Stimulated activated CD8-positive, alpha-beta memory T cell treated with anti-CD3 and anti-CD28 coated beads, Interleukin-4, amount 100 ng/mL, for 4 hours (primary cell): ENCODE measurements at places on chromosomes 5 and 9.

DNA sequence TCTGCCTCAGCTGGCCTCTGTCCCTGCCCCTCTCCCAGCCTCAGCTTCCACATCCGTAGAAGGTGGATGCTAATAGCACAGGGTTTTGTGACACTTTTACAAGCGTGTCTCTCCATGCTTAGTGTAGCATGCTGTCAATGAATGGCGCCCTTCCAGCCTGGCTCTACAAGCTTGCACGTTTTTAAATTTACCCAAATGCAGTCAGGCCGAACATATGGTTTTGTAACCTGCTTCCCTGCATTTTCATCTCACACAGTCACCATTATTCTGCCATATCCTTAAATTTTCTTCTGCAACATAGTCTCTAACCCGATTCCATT lies 28.8 kb downstream of the FAM163B start:
- DNase-seq: no peak

- DNase-seq: no peak
Observed at GRCh38 chr5:142984011-142984410, 213.8 kb downstream of the ARHGAP26 start.

DNA sequence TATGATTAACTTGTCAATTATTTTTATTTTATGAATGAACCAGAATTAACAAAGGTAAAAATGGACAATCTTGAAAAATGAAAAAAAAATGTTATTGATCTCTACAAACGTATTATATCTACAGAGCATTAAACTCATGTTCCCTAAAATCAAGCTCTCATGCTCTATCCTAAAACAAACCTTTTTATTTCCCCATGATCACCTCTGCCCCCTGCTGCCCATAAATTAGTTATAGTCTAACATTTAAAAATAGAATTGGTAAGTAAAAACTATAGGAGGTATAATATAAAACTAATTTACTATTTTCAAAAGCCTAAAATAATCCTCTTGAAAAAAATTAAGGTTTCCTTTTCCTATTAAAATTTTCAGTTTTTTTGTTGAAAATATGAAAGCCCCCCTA lies 168.0 kb upstream of the POU5F2 start:
- DNase-seq: no peak

DNA sequence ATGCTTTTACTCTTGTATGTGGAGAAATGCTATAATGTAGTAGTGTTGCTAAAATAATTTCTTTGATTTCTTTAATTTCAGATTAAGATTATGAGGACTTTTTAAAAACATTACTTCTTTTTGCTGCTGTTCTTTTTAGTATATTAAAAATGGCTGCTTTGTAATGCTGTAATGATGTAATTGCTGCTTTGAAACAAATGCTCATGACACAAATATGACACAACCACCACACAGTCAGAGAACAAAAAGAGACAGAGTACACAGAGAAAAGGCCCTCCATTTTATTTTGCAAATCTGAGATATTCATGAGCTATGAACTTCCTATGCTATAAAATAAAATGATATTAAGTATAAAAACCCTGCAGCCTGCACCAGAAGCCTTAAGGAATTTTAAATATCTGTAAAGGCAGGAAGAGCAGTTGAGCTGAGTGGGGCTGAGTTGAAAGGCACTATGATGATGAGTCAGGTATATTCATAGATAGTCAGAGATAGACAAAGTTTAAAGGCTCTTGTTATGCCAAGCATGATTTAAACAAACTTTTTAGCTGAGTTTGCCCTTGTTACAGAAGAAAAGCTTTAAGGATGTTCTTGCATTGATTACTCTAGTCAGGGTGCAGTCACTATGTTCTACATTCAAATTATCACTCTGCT lies 5.1 kb upstream of the POU5F2 start:
- DNase-seq: no peak

GRCh38 chr5:123279136-123279535 lies 144.1 kb downstream of the CEP120 start:
- DNase-seq: no peak

- no peak for DNase-seq
Observed at GRCh38 chr9:102038006-102038405, 299.6 kb upstream of the GRIN3A start.

DNA sequence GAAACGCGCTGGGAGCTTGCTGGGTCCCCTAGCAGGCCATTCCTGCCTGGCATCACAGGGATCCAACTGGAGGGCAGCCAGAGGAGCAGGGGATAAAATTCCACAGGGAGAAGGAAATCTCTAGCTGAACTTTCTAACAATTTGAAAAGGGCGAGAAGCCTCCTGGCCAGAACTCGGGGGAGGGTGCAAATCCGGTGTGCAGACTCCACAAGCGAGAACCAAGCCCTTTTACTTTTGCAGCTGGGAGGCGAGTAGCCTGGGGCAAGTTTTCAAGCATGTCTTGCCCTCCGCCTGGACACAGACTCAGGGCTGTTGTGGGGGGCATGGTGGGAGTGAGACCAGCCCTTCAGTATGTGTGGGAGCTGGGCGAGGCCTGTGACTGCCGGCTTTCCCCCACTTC lies 14.3 kb upstream of the POU5F2 start:
- no peak for DNase-seq

- DNase-seq: no peak
Observed at GRCh38 chr5:106454651-106455415, 1215.9 kb downstream of the EFNA5 start.

- DNase-seq: no peak
Observed at GRCh38 chr9:26034786-26035185, 356.5 kb upstream of the TUSC1 start.

DNA sequence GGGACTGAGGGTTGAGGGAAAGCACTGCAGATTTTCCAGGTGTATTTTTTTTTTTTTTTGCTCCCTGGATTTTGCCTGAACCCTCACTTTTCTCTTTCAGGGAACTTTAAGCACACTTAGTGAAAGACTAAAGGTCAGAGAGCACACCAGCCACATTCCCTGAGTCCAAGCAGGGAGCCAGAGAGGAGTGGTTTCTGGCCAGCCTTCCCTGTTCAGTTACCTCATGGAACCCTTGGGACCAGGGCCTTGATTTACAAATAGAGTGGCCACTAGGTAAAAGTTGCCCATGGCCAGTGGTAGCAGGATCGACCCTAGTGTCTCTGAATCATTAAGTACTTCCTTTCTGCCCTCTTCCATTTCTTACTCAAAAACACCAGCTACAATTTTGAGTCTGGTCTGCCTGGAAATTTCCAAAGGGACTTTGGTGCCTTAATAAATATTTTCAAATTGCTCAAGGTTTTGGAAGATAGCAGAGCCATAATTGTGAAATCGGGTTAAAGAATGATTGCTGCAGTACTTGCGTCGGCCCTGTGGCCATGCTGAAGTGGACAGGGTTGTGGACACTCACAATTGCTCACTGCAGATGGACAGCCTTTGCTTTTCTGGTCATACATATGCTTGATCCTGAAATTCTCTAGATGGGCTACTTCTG lies 14.5 kb downstream of the PALM2AKAP2 start:
- DNase-seq: no peak

GRCh38 chr5:72194846-72195245 lies 87.6 kb downstream of the MAP1B start:
- DNase-seq: no peak

GRCh38 chr5:135091286-135091685 lies 57.3 kb upstream of the PITX1 start:
- no peak for DNase-seq

GRCh38 chr5:30561771-30562170 lies 631.7 kb upstream of the CDH6 start:
- DNase-seq: no peak

DNA sequence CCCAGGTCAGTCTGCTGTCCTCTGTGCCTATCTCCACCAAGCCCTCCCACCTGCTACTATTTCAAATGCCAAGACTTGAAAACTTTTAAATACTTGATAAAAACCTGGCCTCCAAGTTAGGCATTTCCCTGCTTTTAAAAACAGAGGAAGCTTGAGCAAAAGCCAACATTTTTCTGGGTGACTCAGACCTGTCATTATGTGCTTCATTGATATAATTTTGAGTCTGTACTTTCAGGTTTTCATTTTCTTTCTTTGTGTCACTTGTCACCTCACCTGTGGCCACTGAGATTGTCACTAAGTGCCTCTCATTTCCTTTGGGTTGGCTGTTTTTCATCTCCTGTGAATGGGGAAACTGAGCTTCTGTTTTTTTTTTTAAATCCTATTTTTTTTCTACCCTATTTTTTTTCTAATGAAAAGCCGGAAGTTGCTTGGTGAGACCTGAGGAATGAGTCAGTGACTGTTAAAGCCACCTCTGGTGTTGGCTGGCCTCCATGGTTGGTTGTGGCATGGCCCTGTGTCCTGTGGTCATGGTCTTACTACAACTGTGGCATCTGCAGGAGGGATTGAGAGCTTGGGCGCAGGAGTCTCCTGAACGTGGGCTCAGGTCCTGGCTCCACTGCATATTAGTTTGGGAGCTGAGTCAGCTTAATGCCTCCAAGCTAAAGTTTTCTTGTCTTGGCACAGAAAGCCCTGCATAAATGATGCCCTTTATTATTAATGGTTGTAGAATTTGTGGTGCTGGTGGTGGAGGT lies 56.7 kb downstream of the ARHGAP26 start:
- DNase-seq: peak; percentile 19

DNA sequence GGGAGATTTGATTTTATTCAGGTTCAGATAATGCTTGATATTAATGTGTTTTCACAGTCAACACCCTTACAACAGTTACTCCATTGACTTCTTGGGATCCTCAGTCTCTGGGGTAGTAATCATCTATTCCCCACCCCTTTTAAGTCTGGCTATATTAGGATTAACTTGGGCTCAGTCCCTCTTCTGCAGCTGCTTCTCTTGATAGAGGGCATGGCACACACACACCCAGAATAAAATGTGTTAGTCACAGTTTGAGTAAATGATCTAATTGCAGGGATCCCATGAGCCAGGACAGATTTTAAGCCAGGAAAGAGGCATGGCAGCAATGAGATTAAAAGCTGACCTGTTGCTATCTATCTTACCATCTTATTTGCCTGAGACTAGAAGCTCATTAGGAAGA lies 53.7 kb upstream of the VLDLR start:
- no peak for DNase-seq
